ENCODE measurements at places on chromosomes 13 and 19.
A peak's percentile ranks its signal among the peaks of the same experiment; 100 is the strongest.

- no peak for DNase-seq
Observed at GRCh38 chr13:25135896-25136295, 36.2 kb downstream of the AMER2 start.

DNA sequence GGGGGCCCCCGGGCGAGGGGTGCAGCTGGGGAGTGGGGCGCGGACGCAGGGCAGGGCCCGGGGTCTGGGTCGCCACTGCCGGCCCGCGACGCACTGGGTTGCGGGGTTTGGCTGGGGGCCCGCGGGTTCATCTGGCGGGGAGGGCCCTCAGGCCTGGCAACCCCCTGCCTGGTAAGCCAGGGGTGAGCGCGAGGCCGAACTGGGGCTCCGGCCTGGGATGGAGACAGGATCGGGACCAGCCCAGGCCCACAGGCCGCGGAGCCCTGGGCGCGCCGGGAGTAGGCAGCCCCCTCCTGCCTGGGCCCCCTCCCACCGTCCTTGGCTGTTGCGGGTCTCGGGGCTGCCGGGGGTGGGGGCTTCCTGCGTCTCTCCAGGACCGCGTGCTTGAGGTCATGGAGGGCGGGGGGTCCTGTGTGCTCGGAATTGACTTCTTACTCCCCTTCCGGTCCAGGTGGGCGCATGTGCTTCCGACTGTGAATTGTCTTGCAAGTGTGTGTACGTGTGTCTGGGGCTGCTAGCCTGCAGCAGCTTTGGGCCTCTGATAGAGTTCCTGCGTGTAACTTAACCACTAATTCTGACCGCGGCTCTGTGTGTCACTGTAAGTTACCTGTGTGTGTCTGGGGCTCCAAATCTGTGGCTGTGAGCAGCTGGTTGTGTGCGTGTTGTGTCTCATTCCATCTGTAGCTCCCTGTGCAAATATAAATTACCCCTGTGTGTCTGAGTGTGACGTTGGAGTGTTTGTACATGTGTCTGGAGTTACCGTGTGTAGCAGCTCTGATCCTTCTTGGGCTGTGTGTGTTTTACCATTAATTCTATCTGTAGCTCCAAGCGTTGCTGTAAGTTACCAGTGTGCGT, 751 bp downstream of the GRAMD1A start:
- no peak for DNase-seq

DNA sequence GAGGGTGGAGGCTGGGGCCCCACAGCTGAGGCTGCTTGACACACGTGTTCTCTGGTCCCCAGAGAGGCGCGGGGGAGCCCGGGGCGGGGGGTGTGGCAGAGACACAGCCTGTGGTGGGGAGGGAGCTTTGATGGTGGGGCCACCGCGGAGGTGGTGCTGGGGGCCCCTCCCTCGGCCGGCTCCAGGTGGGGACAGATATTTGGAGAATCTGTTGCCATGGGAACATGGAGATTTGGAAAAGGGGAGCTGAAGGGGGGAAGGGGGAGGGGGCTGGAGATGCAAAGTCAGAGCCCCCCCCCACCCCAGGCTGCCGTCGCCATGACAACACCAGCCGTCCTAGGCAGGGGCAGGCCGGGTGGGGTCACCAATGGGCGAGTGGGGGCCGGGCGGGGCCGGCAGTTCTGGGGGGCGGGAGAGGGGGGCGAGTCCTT, 1.2 kb downstream of the PRKCG start:
- DNase-seq = no peak

GRCh38 chr19:12055784-12056183, 3.0 kb upstream of the ZNF878 start:
- no peak for DNase-seq

DNA sequence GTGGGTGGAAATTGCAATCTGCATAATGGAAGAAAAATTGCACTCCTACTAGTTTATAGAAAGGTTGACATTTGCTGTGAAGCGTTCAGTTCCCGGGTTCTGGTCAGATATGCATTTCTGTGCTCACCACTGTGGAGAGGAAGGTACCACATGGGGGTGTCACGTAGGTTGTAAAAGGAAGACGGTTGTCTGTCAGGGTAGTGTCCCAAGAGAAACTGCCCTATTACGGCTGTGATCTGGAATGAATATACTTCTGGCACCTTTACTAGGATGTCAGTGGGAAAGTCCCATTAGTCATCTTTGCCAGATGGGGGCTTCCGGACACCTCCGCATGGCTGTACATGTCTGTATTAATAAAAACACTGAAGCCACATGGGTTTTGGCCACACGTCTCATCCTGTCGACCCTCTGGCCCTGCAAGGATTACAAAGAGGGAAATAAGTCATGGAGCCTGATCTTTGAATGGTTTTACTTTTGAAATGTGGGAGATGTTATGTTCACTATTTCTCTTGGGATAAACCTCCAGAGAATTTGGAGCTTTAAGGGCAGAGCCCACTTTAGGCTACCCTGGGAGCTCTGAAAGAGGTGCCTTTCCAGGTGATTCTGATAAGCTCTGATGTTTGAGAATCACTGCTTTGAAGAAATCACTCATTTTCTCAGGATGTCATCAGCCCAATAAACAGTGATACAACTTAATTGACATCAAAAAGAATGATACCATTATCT, 133.9 kb downstream of the AKAP11 start:
- peak; percentile 1 for DNase-seq

DNA sequence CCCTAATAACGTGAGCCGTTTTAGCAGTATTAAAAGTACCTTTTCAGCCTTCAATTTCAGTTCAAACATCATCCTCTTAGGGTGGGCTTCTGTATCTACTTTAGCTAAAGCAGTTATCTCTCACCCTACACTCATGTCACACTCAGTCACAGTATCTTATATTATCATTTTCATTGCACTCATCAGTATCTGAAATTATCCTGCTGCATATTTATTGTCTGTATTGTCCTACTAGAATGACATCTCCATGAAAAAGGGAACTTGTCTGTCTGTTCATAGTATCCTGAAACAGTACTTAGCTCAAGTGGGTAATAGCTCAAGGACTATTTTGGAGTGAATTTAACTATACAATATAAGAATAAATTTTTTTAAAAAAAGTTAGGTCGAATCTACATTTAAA, 19.9 kb upstream of the RFC3 start:
- no peak for DNase-seq

DNA sequence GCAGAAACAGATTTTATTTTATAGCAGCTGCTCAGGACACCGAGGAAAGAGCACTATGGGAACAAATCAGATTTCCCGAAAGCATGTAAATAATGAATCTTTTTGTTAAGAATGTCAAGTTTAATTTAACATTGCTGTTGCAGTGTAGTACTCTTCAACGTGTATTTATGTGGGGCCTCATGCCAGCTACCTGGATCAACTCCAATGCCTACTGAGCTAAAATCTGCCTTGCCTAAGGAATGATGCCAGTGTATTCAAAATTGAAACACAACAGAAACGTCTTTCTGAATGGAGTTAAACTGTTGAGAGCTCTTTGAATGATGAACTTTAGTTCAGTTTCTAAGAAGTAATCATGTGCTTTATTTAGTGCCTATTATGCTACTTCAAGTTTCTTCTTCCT, 1379.8 kb upstream of the ATXN8OS start:
- DNase-seq = no peak

GRCh38 chr19:8500158-8500557, 2.3 kb downstream of the PRAM1 start:
- DNase-seq = no peak

GRCh38 chr13:92317066-92317465, 909.5 kb upstream of the GPC6 start:
- no peak for DNase-seq

DNA sequence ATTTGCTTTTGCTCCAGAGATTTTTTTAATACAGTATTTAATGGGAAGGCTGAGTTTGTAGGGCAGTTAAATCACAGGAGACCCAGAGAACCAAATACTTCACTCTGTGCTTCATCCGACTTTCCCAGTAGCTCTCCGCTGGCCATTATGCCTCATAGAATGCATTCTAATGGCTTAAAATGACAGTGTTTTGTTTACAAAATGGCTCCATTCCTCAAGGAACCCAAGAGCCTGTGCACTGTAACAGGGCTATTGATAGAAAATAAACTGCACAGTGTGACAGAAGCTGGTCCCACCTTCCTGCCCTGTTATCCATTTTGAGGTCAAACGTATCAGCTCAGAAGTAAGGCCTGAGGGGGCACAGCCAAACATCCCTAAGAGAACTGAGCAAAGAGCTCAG, 136.5 kb downstream of the RAP2A start:
- no peak for DNase-seq

GRCh38 chr19:28500982-28501630, 711.8 kb downstream of the UQCRFS1 start:
- no peak for DNase-seq

DNA sequence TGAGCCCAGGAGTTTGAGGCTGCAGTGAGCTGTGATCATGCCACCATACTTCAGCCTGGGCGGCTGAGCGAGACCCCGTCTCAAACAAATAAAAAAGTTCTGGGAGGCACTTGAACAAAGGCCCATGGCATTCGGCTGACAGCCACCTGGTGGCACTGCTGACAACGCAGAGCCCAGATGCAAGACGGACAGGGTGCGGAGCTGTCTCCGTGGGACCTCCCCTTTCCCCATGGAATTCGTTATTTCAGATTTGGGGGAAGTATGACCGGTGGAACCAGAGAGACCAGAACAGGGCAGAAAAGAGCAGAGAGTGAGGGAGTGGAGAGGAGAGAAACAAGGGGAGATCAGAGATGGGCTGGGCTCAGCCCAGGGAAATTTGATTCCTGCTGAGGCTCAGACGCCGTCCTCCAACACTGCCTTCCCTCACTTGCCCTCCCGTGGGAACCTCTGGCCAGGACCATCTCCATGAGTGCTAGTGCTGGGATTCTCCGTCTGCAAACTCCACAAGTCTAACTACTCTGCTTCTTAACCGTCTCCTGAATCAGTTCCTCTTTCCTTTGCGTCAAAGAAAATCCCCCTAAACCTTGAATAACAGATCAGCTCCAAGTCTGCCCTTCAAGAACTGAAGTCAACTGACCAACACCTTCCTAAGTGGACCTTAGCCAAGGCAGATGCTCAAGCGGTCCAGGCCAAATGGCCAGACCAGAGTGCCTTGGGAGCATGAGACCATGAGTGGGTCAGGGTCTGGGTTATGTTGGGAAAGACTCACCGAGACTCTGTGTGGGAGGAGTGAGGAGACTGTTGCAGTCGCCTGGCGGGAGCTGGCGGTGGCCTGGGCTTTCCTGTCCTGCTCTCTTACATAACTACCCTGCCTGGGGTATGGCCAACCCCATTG, 11.9 kb upstream of the ATF5 start:
- no peak for DNase-seq

GRCh38 chr13:30159446-30159839, 147.9 kb downstream of the KATNAL1 start:
- DNase-seq = peak; percentile 41

DNA sequence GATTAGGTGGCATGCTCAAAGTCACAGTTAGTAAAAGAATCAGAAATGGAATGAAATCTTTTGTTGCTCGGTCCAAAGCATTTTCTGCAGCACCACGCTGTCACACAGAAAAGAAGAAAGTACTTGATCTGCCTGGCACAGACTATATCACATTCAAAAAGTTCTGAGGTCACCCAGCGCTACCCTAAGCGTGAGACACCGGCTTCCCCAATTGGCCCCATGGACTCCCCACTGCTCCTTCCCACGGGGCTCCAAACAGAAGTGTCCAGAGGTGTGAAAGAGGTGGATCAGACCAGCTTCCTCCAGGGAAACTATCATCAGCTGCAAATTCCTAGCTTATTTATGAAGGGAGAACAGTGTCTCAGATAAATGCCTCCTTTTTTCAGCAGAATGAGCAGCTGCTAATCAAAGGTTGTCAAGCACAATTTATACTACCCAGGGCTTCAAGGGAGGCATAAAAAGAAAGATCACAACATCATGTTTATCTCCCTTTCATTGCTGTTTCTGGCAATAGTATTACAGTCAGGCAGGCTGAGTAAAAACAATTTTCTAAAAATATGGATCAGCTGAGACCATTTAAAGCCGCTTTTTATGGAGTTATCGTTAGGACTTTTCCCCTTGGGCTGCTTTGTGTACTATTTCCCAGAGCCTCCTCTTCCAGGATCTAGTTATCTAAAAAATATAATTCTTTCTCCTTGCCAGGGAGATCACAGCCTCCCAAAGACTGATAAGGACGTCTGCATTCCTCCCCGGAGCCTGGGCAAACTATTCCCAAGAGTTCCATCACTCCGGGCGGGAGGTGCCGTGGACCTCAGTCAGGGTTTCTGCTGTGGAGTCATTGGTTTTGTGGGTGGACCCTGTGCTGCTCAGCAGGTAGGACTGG, 208.0 kb downstream of the LHFPL6 start:
- no peak for DNase-seq

- no peak for DNase-seq
Observed at GRCh38 chr13:62087124-62087523, 671.5 kb upstream of the PCDH20 start.

GRCh38 chr19:45508417-45508860, 1.2 kb downstream of the VASP start:
- DNase-seq = no peak

- DNase-seq = no peak
Observed at GRCh38 chr13:98326291-98326690, 149.2 kb upstream of the RNF113B start.

GRCh38 chr13:75255653-75256052, 226.3 kb downstream of the TBC1D4 start:
- no peak for DNase-seq

DNA sequence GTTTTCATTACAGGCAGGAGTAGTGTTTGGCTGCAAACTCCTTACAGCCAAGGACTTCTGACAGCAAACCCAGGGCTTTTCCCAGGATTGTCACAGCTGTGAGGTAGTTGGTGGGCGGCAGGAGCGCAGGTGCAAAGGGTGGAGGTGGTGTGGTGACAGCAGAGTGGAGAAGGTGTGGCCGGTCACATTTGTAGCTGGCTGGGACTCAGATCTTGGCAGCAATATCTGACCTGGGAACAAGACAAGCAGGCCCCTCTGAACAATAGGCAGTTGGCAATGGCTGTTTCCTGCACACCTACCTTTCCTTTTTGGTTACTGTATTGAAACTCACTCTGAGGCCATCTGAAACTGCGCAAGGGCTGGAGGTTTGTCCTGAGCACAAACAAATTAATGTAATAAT, 327.3 kb downstream of the COG6 start:
- no peak for DNase-seq

- no peak for DNase-seq
Observed at GRCh38 chr13:32426191-32426989, 1.5 kb downstream of the N4BP2L1 start.

DNA sequence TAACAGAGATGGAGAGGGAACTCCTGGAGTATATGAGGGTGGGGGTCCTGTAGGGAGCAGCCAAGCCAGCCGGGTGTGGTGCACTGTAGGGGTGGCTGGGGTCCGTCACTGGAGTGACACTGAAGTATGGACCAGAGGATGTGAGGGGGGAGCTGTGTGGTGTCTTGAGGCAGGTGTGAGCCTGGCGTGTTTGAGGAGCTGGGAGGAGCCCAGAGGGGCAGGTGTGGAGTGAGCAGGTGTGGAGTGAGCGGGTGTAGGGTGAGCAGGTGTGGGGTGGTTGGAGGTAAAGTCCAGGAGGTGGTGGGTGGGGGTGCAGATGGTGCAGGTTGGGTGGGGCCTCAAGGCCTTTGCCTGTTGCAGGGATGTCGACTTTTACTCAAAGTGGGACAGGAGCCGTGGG, 5.9 kb downstream of the B3GNT8 start:
- DNase-seq = no peak

- DNase-seq = no peak
Observed at GRCh38 chr19:5478241-5478924, 23.2 kb downstream of the ZNRF4 start.

GRCh38 chr19:47891923-47892666, 6.0 kb upstream of the SULT2A1 start:
- no peak for DNase-seq

Data from AG04449 (cell line).